ENCODE measurements at places on chromosomes 5 and 9.

DNA sequence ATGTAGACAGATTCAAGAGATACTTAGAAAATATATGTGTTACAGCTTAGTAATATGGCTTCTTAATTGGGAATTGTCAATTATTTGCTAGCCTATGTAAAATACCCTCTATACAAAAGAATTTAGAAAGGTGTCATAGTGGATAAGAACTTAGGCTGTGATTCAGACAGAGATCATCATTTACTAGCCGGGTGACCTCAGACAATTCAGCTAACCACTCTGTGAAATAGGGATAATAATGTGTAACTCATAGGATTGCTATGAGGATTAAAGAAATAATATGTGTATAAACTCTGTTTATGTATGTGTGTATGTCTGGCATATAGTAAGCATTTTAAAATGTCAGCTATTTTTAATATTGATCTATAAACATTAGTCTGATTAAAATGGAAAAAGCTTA is 5.9 kb upstream of the LARS1 start:
- no peak for DNase-seq

GRCh38 chr5:83124593-83124992 is 47.2 kb downstream of the XRCC4 start:
- DNase-seq, result no peak

DNA sequence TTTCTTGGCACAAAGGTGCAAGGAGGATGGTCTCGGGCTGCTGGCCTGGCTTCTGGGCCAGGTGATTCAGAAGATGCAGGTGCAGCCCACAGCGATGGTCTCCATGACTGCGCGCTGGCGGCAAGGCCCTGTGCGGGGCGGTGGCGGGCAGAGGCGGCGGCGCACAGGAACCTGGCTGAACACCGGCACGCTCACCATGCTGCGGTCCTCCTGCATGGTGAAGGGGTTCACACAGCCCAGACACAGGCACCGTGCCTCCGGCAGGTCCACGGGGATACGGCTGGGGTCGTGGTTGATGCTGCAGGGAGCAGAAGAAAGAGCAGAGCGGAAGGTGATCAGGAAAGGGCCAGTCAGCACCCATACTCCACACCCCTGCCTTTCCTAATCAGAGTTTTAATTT is 4.8 kb downstream of the IL17B start:
- no peak for DNase-seq

DNA sequence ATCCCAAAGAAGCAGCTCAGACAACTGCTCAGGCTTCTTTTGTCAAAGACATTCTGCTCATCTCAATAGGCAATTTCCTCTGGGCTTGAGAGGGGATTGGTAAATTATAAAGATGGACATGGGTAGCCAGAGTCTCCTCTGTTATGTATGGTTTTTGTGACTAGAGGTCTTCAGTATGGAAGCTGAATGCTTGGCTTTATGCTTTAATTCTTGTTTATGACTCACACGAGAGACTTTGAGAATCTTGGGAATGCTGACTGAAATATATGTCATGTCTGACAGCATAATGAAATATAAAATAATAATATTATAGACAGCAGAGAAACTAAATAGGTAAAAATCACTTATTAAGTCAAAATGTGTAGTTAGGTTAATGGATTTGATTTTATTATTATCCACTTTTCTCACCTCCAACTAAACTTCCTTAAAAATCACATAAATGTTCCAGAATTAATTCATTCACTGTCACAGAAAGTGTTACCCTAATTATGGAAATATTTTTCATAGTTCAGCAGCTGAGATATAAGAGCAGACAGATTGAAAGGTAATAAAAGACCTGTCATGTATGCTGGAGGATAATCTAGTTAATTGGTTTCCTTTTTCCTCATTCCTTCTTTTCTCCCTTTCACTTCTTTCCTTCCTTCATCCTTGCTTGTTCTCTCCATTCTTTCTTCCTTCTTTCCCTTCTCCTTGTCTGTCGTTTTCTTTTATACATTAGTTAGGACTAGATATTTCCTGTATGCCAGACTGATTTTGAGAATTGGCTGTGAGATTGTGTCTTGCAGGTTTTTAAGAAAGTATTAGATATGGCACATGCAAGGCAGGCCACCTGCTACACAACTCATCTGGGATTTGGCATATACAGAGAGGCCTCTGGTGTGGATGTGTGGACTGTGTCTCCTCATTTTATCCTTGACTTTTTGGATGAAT is 1866.1 kb upstream of the NUDT12 start:
- DNase-seq, result peak; percentile 18

GRCh38 chr5:151106043-151106442 is 25.2 kb upstream of the TNIP1 start:
- no peak for DNase-seq

DNA sequence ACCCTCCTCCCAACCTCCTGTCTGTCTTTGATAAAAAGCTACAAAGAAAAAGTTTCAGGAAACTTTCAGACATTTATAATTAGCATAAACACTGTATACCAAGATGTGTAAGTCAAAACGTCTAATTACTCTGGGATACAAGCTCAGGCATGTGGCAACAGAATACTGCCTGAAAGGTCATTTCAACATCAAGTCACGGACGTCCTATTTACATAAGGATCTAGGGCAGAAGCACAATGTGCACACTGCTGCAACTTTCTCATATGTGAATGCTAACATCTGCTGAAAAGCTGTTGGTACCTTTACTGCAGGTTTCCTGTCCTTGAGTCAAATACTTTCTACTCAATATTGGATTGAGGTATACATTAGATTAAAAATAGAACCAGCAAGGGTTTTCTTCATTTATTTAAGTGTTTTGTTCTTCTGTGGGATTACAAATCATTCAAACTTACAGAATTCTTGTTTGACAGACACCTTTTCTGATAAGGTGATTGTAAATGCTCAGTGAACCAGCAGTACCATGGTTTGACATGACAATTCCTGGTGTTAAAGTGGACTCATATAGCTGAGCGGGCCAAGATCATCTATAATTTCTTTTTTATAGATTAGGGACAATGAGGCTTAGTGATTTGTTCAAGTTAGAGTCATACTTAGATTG is 36.8 kb downstream of the ELL2 start:
- no peak for DNase-seq

- DNase-seq, result peak; percentile 69
Measured at GRCh38 chr5:35922468-35922867, 16.0 kb downstream of the CAPSL start.

DNA sequence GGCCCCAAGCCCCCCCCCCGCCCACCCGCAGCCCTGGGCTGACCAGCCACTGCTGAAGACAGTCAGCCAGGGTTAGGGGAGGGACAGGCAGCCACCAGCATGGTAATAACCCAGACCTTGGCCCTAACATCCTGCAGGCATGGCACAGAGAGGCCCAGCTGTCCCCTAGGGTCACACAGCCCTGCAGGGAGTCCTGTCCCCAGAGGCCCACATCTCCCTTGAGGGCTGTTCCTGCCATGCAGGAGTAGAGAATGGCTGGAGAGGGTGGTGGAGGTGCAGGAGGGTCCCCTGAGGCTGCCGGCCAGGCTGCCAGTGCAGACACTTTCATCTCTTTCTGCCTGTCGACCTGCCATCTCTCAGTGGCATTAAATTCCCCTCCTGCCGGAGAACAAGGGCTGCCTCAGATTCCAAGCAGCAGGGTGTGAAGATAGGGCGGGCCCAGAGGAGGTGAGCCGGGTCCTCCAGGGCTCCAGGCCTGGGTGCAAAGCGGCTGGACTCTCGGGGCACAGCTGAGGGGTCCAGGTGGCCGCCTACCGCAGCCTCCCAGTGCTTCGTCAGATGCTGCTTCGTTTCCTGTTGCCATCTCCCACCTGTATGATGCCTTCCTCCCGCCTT is 40.0 kb downstream of the CXXC5 start:
- no peak for DNase-seq

- peak; percentile 9 for DNase-seq
Measured at GRCh38 chr5:125323613-125324012, 577.2 kb upstream of the ZNF608 start.

- DNase-seq, result no peak
Measured at GRCh38 chr5:44390351-44390750, 1.1 kb upstream of the FGF10 start.

DNA sequence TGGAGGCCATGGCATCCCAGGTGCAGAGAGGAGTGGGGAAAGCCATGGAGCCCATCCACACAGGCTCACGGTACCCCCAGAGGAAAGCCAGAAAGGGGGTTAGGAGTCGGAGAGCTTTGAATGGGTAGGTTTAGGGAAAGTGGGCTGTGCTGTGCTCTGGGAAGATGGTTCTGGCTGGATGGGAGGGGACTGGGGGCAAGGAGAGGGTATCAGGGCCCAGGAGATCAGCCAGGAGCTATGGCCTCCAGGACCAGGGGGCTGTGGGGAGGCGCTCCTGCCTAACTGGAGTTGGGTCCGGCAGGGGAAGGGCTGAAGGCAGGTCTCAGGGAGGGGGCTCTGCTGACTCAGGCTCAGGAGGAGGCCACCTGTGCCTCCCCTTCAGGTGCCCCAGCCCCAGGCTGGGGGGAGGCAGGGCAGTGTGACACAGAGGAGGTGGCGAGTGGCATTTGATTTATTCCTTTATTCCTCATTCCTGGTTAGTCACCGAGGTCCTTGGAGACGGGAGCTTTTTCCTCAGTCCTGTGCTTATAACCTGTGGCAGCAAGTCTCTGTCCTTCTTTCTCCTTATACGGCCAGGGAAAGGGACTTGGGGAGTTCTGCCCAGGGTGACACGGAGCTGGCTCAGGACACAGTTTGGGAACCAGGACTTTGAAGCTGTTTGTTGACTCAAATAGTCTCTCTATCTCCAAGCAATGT is 60.8 kb downstream of the TSTD2 start:
- DNase-seq, result no peak

DNA sequence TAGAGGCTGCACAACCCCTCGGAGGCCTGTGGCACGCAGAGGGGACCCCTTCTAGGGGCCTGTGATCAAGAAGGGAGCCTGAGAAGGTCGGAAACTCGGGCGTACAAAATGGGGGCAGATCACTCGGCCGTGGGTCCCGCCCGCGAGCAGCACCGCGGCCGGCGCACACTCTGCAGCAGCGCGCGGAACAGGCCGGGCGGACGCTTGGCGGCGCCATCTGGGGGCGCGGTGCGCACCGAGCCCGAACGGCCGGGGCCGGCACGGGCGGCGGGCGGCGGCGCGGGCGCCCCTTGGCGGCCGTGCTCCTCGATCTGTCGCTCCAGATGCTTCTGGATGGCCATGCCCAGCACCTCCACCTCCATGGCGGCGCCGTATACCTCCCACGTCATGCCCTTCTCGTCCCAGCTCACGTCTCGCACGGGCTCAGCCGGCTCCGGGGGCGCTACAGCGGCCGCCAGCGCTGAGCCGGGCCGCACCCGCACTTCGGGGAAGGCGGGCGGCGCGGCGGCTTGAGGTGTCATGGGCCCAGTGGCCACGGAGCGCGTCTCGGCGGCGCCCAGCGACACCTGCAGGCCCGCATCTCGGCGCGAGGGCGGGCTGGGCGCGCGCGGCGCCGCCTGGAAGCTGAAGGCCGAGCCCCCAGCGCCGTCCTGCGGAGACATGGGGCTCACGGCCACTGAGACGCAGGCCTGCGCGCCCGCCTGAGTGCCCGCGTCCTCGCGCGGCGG is 13.1 kb downstream of the GPRIN1 start:
- no peak for DNase-seq

- no peak for DNase-seq
Measured at GRCh38 chr5:105968981-105969380, 1701.8 kb downstream of the EFNA5 start.

GRCh38 chr5:77168879-77169244 is 41.6 kb upstream of the PDE8B start:
- DNase-seq, result no peak

GRCh38 chr5:151107084-151107483 is 26.2 kb upstream of the TNIP1 start:
- DNase-seq, result no peak

- no peak for DNase-seq
Measured at GRCh38 chr5:113226116-113226736, 208.6 kb downstream of the TSSK1B start.

- DNase-seq, result no peak
Measured at GRCh38 chr5:73528248-73528647, 30.0 kb downstream of the BTF3 start.

GRCh38 chr9:28951945-28952344 is 1378.7 kb upstream of the C9orf72 start:
- DNase-seq, result no peak

DNA sequence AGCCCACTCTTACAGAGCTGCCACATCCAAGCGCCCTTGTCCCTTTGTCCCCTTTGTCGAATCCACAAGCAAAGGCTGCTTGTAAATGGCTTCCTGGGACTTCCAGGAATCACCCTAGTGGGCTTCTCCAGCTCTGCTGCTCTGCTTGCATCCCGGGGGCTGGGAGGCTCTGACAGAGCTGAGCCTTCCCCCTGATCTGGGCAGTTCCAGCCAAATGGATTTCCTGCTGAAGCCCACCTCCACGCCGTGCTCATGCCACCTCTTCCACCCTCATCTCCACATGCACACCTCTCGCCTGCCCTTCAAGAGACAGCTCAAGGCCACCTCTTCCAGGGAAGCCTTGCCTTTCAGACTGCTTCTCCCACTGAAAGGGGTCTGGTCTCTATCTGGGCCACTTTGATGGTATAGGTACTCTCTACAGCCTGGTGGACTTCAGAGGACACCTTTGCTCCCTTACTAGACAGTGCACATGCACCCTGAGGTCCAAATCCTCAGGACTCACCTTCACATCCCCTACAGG is 106.2 kb downstream of the LHFPL2 start:
- no peak for DNase-seq

- DNase-seq, result no peak
Measured at GRCh38 chr5:97600486-97600885, 417.4 kb upstream of the RIOK2 start.
